ENCODE measurements at places on chromosomes 11 and 22. TPM values are rescaled to one million over a fixed set of nuclear protein-coding genes. Genes with fewer than 3 reads are reported as not detected.

Gene OR52I1
- not detected for total RNA-seq

- peaks cover 22% of the 10 kb centered on the region for H3K4me1 ChIP-seq
- no peaks in the 10 kb centered on the region for H3K27me3 ChIP-seq
- no peak for DNase-seq
- peak overlapping the region; percentile 54 for H3K27ac ChIP-seq
These were observed 4.8 kb downstream of the KIAA0930 start for GRCh38 chr22:45235851-45236342.

Gene TSGA10IP
- total RNA-seq: not detected

Gene KCNJ11
- total RNA-seq: 2.6 TPM

Gene INS
- not detected for total RNA-seq

Gene COX8A
- total RNA-seq: 185 TPM

Gene SAA4
- total RNA-seq: not detected

Gene CDC42BPG
- total RNA-seq: 22.4 TPM

GRCh38 chr11:92296138-92296515 is 71.5 kb downstream of the FAT3 start:
- H3K36me3 ChIP-seq: no peaks in the 10 kb centered on the region
- H3K4me1 ChIP-seq: no peaks in the 10 kb centered on the region
- DNase-seq: no peak
- H3K27ac ChIP-seq: no peak overlapping the region
- no peaks in the 10 kb centered on the region for H3K27me3 ChIP-seq
- H3K4me3 ChIP-seq: no peak overlapping the region

DNA sequence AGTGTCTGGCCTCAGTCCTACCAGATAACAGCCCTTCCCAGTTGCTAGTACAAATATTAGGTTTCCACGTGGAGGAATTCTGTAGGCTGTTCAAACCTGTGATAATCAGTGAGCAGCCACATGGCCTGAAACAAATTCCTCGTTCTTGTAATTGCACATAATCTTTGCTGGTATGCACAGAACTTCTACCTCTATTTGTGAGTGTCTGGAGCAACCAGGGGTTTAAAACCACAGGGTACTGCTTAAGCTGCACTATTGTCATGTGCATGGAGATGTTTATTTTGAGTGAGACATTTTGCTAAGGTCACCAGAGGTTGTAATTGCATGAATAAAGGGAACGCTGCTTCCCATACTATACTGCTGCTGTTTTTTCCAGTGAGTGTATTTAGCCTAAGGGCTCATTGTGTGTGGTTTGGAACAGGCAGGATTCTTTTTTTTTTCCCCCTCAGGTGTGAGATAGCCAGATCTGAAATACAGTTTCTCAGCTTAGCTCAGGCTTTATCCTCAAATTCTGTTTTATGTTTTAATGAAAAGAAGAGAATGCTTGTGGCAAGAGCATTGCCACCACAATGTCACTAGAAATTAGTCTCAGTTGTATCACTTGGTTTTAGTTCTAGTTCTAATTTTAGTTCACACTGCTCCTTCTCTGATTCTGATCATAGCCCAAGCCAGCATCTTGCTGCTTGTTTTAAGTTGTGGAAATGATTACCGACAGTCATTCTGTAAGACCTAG is 60.5 kb downstream of the CYB5R2 start:
- H3K4me3 ChIP-seq: no peak overlapping the region
- DNase-seq: no peak
- H3K27me3 ChIP-seq: no peaks in the 10 kb centered on the region
- peaks cover 22% of the 10 kb centered on the region for H3K36me3 ChIP-seq
- no peaks in the 10 kb centered on the region for H3K4me1 ChIP-seq

- peaks cover 45% of the 10 kb centered on the region for H3K36me3 ChIP-seq
- no peaks in the 10 kb centered on the region for H3K27me3 ChIP-seq
- no peak overlapping the region for H3K27ac ChIP-seq
- H3K4me3 ChIP-seq: no peak overlapping the region
- H3K4me1 ChIP-seq: peaks cover 35% of the 10 kb centered on the region
These were observed 11.6 kb downstream of the OTUB1 start for GRCh38 chr11:63997801-63998337.

- H3K4me3 ChIP-seq: no peak overlapping the region
- no peaks in the 10 kb centered on the region for H3K4me1 ChIP-seq
- H3K36me3 ChIP-seq: peaks cover 19% of the 10 kb centered on the region
- H3K27ac ChIP-seq: no peak overlapping the region
These were observed 138.4 kb downstream of the TTC17 start for GRCh38 chr11:43497144-43497543.

Gene GSTT2B
- 1.9 TPM for total RNA-seq

DNA sequence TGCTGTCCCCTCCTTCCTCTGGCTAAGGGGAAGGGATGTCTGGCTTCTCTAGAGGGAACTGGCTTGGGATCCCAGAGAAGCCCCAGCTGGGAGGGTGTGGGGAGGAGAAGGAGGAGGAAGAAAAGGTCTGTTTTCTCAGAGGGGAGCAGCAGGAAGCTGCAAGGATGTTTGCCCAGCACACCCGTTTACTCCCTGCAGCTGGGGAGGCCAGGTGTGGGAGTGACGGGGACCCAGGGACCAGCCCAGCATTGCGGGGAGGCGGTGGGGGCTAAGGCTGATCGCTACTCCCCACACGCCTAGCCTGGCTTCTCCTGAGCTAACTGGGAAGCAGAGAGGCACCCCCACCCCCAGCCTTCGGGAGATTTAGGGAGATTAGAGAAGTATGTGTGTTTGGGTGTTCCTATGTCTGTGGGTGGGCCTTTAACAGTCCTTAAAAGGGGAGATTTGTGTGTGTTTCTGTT is 3.9 kb downstream of the CREB3L1 start:
- H3K27ac ChIP-seq: no peak overlapping the region
- peaks cover 61% of the 10 kb centered on the region for H3K4me1 ChIP-seq
- H3K4me3 ChIP-seq: no peak overlapping the region
- H3K27me3 ChIP-seq: peaks cover 12% of the 10 kb centered on the region
- no peak for DNase-seq

- H3K27ac ChIP-seq: no peak overlapping the region
- H3K4me3 ChIP-seq: no peak overlapping the region
- H3K4me1 ChIP-seq: no peaks in the 10 kb centered on the region
- DNase-seq: peak; percentile 80
These were observed 5.7 kb upstream of the SULT4A1 start for GRCh38 chr22:43867839-43868635.

- no peaks in the 10 kb centered on the region for H3K27me3 ChIP-seq
- no peak for DNase-seq
- no peaks in the 10 kb centered on the region for H3K4me1 ChIP-seq
- H3K4me3 ChIP-seq: no peak overlapping the region
- H3K27ac ChIP-seq: no peak overlapping the region
These were observed 63.4 kb upstream of the CARD18 start for GRCh38 chr11:105202844-105203548.

GRCh38 chr11:44356351-44356750 is 46.4 kb upstream of the ALX4 start:
- H3K4me1 ChIP-seq: no peaks in the 10 kb centered on the region
- H3K27me3 ChIP-seq: no peaks in the 10 kb centered on the region
- no peak overlapping the region for H3K27ac ChIP-seq
- DNase-seq: no peak

DNA sequence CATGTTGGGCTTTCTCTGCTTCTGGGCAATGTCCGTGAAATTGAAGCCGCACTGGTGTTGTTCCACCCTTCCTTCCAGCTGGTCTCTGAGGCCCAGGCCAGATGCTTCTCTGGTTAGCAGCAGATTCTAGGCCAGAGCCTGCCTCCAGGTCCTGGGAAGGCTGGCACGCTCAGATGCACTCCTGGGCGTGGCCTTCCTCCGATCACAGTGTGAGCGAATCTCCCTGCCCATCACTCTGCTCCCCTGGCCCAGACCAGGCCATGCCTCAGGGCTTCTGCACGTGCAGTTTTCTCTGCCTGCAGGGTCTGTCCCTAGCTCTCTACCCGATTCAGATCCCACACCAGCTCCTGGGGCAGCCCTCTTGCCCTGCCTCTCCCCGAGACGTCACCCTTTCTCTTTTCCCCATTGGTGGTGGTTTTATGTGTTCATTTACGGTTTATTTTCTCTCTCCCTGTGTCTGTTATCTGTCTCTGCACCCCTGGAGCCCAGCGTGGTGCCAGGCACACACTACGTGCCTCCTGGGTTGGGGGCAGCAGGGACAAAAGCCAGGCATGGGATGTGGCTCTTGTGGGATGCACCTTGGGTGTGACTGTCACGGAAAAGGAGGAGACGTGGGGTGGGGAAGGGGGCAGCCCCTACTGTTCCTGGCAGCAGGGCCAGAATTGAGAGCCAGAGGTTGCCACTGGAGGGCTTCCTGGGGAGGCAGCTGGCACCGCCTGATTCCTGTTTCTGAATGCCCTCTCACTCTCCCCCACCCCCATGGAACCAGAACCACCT is 66.0 kb downstream of the KCNQ1 start:
- no peak overlapping the region for H3K4me3 ChIP-seq
- no peaks in the 10 kb centered on the region for H3K36me3 ChIP-seq
- peak; percentile 19 for DNase-seq
- H3K27me3 ChIP-seq: no peaks in the 10 kb centered on the region
- H3K4me1 ChIP-seq: peaks cover 23% of the 10 kb centered on the region

Gene SCGB1D4
- total RNA-seq: not detected

Gene ADORA2A
- total RNA-seq: 8.1 TPM

DNA sequence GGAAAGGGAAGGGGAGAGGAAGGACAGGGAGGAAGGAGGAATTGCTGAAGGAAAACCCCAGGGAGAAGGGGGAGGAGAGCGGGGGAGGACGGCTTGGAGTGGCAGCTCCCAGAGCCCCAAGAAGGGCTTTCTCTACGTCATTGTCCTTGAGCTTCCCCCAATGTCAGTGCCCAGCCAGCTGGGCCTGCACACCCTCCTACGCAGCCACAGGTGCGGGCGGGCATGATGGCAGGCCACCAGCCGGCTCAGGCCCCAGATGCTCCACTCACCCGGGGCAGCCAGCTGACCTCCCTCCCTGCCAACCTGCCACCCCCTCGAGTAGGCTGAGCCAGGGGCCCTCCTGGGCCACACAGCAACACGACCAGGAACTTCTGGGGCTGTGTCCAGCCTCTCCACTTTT is 11.2 kb downstream of the SYT7 start:
- no peak overlapping the region for H3K4me3 ChIP-seq
- no peak overlapping the region for H3K27ac ChIP-seq
- H3K27me3 ChIP-seq: no peaks in the 10 kb centered on the region
- no peaks in the 10 kb centered on the region for H3K36me3 ChIP-seq
- H3K4me1 ChIP-seq: no peaks in the 10 kb centered on the region
- peak; percentile 58 for DNase-seq

Gene IL18BP
- 21.5 TPM for total RNA-seq

- no peaks in the 10 kb centered on the region for H3K36me3 ChIP-seq
- peak overlapping the region; percentile 43 for H3K27ac ChIP-seq
- no peaks in the 10 kb centered on the region for H3K4me1 ChIP-seq
- no peaks in the 10 kb centered on the region for H3K27me3 ChIP-seq
- no peak overlapping the region for H3K4me3 ChIP-seq
- DNase-seq: no peak
These were observed 9.3 kb upstream of the MSANTD4 start for GRCh38 chr11:106031202-106031810.

GRCh38 chr11:114167771-114168448 is 108.4 kb downstream of the ZBTB16 start:
- no peak for DNase-seq
- H3K4me1 ChIP-seq: peaks cover 99% of the 10 kb centered on the region
- H3K27ac ChIP-seq: peak overlapping the region; percentile 96
- H3K27me3 ChIP-seq: no peaks in the 10 kb centered on the region
- H3K36me3 ChIP-seq: peaks cover 2% of the 10 kb centered on the region

Gene SERPIND1
- 0.61 TPM for total RNA-seq

- no peak overlapping the region for H3K27ac ChIP-seq
- DNase-seq: no peak
- no peak overlapping the region for H3K4me3 ChIP-seq
- no peaks in the 10 kb centered on the region for H3K36me3 ChIP-seq
These were observed 77.2 kb upstream of the UBASH3B start for GRCh38 chr11:122578171-122578825.

DNA sequence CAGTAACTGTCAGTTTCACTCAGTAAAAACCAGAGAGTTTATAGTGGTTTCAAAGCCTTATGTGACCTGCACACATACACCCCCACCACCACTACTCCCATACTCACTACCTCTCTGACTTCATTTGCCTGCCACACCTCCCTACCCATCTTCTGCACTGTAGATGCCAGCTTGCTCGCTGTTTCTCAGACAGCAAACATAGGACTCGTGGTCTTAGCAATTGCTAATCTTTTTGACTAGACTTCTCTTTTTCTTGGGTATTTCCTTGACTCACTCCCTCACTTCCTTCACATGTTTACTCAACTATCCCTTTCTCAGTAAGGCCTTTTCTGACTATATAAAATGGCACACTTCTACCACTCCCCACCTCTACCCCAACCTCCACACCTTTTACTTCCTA is 27.8 kb downstream of the CEP295 start:
- H3K4me1 ChIP-seq: no peaks in the 10 kb centered on the region
- no peaks in the 10 kb centered on the region for H3K27me3 ChIP-seq
- no peak overlapping the region for H3K27ac ChIP-seq
- DNase-seq: no peak

Gene OR8A1
- not detected for total RNA-seq

All from upper lobe of left lung (tissue), 6 donors.